Left cardiac atrium (tissue), 4 donors: ENCODE measurements at places on chromosomes 7 and 10.

GRCh38 chr10:97353945-97354344, 19.4 kb upstream of the FRAT2 start:
- no peak for DNase-seq

DNA sequence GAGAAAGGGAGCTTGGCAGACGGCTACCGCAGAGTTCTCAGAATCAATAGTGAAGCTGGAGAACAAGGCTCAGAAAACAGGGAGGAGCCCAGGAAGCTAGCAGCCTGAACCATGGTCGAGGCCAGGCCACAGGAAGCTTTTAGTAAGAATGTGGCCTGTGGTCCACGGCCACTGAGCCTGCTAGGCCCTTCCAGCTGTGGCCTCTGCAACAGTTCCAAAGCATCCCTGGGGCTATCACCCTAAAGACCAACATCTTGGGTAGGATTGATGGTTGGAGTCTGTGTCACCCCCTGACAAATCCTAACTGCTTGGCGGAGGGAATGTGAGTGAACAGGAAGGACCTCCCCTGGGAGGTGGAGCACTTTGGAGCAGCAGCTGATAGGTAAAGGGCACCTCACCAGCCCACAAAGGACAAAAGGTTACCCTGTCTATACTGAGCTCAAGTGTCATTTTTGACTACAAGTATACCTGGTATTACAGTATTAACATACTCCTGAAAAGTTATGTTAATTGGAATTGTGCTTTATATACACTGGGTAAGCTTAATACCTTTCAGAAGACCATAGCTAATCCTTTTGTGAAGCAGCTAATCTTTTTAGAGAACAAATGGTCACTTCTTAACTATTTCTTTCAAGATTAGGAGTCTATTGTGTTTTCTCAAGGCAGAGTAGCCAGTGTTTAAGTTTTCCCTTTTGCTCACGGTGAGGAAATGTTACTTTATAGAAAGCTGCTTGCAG, 18.7 kb downstream of the PTPRE start:
- DNase-seq, result no peak

GRCh38 chr7:74503943-74504342, 50.2 kb downstream of the GTF2IRD1 start:
- no peak for DNase-seq

DNA sequence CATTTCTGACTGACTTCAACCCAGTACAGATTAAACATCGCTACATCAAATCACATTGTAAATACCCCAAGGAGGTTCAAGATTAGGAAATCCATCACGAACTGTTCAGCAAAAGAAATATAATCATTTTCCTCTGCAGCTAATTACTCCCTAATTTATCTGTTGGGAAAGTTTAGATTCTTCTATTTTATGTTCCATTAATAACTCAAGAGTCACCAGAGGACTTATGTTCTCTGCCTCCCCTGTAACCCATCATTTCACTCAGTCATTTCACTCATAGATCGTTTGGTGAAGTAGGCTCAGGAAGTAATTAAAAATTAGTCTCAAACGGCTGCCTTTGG, 45.2 kb downstream of the FAM171A1 start:
- DNase-seq, result no peak

DNA sequence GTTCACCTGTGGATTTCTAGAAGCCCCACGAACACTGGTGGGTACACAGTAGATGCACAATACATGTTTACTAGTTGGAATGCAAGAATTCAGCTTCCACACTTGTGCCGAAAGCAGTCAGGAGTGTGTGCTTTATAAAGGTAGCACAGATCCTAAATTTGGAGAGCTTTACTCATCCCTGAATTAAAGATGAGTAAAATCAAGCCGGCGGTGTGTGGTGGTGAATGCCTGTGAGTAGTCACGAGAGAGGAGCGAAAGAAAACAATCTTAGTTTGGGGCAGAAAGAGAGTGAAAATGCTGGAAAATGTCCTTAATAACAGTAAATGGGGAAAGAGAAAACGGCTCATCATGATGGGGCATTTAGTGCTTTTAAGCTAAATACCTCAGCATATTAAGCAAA, 13.6 kb upstream of the ENO4 start:
- DNase-seq, result no peak

DNA sequence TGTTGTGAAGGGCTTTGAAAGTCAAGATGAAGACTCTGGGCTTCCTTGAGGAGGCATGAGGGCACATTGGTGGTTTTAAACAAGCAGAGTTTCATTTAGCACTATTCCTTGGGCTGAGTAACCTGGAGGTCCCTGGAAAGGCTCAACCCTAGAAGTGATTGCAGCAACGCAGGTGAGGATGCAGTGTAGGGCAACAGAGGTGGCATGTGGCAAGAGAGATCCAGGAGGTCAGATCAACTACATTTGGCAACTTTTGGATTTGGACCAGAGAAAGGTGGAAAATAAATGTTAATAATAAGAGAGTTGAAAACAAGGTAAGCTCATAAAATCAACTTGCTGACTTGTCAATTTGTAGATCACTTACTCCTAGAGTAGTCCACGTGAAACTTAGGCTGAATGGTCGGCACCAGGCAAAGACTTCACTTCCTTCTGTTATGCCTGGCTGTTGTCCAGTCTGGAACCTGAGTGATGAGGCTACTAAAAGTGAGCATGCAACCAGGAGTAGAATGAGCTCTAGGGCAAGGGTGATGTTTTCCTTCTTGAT, 414.6 kb upstream of the ZMIZ1 start:
- no peak for DNase-seq

DNA sequence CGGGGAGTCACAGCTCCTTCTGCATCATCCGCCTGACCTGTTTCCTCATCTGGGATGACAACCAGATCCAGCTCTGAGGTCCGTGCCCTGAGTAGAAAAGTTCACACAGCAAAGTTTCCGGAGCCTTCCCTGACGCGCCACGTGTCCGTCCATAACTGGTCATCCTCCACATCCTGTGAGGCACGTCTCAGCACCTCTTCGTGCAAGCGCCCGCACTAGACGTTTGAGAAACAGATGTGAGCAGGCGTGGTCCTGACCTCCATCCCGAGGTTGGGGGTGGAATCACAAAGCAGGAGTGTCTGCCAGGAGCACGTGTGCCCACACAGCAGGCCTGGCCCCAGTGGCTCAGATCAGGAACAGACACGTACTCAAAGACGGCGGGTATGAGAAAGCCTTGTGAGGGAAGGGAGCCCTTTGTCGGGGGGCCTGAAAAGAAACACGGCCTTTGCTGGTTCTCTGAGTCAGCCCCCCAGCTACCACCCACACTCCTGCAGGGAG, 520.8 kb downstream of the DNAJB6 start:
- no peak for DNase-seq

DNA sequence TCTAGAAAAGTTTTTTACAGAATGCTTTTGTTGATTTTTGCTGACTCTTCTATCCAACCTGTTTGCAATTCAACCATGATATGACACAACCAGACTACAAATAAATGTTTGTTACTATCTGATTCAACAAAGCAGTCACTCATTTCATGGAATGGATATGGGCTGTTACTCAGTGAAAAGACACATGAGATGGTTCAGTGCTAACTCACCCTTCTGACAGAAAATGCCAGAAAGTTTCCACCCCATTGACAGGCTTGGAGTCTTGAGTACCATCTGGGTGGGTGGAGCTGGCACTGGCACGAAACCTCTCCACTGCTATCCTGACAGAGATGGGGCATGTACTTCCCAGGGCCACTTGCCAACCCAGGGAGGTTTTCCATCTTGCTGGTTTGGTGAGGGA, 39.5 kb downstream of the RBM28 start:
- no peak for DNase-seq

DNA sequence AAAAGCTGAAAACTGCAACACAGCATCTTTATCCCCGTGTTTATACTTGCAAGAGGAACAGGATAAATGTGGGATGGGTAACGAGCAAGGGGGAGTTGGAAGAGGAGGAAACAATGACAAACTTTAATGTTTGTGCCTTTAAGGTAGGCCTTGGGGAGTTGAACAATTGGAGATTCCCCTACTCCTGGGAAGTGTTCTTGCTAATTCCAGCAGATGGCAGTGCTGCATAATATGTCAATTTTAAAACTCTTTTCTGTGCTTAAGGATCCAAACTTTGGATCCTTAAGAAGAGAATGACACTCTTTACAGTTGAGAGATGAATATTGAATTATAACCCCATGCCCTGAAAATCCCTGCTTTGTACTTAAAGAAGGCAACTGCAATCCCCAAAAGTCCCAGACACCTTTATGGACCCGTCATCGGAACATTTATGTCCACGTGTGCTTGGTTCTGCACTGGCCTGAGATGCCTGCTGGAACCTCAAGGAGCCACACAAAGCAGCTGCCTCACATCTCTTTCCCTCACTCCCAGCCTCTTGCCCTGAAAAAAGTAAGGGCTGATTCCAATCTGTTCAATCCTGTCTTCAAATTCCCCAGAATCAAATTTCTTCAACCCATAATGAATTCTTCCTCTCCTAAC, 12.0 kb downstream of the IFIT5 start:
- DNase-seq, result no peak

GRCh38 chr10:29621161-29621560, 13.6 kb downstream of the SVIL start:
- DNase-seq, result no peak

DNA sequence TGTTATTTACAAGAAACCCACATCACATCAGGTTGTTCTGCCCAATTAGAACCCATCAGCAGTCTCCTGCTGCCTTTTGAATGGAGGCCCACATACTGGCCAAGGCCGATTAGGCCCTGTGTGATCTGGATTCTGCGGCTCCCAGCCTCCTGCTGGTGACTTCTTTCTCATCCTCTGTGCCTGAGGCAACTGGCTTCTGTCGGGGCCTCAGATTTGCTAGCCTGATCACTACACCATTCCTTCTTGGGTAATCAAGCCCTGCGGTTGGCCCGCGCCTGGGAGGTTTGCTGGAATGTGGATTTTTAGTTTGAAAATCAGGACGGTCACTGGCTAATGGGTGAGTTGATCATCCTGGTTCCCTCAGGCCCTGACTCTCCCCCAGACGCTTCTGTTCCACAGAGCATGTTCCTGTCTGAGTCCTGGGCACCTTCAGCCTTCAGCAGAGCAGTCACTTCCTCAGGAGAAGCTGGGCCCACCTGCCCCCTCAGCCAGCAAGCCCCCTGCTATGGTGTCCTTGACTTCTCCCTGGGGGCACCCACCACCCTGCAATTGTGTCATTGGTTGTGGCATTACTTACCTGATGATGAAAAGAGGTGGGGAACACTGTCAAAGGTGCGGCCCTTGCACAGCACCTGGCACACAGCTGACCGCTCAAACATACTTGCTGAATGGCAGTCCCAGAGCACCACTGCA, 207.6 kb downstream of the PHTF2 start:
- DNase-seq, result no peak

DNA sequence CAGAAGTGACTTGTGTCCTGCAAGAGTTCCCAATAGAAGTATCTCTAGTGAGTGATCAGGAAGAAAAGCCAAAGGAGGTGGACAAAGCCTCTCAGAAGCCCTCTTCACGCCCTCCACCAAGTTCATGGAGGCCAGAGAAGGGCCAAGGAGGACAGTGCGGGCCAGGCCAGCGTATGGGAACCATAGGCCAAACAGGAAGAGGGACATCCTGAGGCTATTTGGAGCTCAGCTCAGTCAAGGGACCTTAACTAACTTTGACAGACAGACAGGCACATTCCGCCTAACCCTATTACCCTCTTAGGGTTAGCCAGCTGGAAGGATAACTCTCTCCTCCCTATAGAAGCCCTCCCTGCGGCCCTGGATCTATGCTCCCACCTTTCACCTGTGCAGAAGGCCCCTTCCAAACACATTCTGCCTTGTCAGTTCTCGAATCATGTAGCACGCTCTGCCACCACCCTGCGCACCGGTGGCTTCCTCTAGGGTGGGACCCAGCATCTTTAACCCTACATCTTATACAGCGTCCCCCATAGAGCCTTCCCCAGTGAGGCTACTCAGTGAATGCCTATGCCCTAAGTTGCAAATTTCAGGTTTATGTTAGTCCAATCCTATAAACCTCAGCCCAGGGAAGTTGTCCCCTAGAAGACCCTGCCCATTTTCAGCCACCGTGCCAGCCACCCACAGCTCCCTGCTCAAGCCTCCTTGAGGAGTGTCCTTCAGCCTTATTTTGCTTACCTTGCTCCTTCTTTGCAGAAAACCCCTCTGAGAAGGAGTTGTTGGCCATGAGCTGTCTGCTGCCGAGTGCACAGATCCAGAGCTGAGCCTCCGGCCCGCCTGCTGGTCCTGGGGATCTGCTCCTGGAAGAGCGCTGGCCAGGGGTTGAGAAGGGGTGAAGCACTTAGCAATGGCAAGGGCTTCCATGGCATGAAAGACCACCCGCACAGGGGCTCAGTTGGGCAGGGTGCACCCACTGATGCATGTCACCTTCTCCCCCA, 36.9 kb downstream of the FRMPD2 start:
- DNase-seq, result no peak

GRCh38 chr10:84693006-84693405, 364.6 kb downstream of the CCSER2 start:
- DNase-seq, result no peak

DNA sequence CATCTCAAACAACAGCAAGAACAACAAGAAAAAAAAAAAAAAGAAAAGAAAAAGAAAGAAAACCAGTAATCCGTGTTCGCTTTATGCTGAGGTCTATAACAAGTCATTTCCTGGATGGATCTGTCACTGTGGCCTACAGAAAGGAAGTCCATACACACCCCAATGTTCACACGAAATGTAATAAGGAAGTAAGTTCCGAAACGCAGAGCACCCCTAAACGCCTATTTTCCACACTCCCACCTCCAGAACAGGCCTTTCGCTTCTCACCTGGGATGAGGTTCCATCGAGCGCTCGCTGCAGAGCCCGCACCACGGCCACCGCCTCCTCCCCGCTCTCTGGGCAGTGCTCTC, 735 bp downstream of the ZNF394 start:
- no peak for DNase-seq

- DNase-seq, result no peak
These were observed 83.6 kb downstream of the DNAJC1 start for GRCh38 chr10:21919906-21920305.

DNA sequence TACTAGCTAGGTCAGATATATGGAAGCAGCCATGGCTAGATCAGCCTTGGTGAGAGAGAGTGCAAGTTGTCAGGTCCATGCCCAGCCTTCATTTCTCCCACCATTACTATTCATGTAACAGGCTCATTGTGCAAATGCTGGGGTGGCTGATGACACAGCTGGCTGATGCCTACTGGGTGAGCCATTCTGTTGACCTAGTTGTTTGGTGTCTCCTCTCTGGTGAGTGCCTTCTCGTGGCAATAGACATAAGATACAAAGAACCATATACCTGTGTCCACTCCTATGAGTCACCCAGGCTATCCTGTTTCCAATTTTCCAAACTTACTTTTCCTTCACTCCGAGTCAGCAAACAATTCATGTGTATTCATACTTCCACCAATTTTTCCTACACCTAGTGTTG, 46.0 kb downstream of the ZNF25 start:
- DNase-seq, result no peak

GRCh38 chr7:20560325-20561180, 54.9 kb upstream of the ABCB5 start:
- DNase-seq, result no peak
